Hematopoietic multipotent progenitor cell treated with erythropoietin and hydrocortisone succinate and interleukin-3 and kit ligand, for 15 days (in vitro differentiated cells): ENCODE measurements at places on chromosomes 7 and 10.

DNA sequence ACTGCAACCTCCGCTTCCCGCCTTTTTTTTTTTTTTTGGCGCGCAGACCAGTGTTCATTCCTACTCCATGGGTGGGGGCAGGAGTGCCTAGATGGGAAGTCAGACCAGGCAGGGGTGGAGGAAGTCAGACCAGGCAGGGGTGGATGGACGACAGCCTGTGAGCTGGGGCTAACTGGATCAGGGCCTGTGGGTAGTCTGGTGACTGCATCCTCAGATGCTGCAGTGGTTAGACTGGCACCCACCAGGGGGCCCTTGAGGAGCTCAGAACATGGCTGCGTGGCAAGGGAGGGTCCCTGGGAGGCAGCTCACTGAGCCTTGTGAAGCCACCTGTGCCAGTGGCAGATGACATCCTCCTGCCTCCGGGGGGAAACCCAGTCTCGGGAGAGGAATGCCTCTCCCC is 35.1 kb downstream of the RCC1L start:
- no peak for DNase-seq

DNA sequence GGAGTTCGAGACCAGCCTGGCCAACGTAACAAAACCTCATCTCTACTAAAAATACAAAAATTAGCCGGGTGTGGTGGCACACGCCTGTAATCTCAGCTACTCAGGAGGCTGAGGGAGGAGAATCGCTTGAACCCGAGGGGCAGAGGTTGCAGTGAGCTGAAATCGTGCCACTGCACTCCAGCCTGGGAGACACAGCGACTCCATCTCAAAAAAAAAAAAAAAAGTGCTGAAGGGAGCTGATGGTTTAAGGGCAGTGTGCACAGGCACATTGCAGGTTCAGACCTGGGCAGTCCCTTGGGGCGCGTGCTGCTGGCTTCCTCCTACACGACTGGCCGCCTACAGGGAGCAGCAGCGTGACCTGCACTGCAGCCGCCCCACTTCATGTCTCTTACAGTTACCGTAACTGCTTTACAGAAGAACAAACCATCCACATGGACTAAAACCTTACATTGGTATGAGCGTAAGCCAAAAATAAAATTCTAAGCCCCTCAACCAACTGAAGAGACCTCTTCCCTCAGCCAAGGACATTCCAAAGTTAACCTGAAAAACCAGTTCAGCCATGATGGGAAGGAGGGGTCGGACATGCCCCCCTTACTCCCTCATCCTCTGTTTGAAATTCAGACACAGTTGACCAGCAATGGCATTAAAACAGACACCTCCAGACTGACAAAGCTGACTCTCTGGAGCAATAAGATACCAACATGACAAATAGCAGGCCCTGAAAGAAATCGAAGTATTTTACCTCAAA is 262.2 kb downstream of the ZMYND11 start:
- DNase-seq: no peak

DNA sequence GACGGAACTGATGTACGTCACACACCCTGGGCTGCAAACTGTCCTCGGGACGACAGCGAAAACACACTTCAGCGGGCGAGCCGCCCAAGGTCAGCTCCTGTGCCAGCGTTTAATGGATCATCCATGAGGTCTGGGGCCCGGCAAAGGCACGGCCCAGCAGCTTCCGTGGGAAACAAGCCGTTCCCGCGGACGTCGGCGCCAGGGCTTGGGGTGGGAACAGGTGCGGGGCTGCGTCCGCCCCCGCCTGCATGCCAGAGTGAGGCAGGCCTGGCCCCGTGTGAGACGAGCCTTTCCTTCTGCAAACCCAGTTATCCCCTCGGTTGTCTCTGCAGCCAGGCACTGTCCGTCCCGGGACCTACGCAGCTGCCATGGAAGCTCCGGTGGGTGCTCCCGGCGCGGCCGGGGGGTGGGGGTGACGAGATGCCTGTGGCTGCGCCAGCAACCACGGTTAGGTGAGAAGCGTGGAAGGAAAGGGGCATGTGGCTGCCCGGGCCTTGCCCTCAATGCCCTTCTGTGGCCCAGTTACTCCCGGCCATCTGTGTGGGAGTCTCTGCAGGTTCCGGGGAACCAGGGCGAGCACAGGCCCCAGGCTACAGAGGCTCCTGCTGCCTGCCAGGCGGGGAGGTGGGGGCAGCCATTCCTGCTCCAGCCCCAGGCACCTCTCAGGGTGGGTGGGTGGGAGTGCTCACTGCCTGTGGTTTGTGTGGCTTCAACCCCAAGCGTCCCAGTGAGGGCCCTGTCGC is 42.2 kb upstream of the PDGFA start:
- DNase-seq: no peak

DNA sequence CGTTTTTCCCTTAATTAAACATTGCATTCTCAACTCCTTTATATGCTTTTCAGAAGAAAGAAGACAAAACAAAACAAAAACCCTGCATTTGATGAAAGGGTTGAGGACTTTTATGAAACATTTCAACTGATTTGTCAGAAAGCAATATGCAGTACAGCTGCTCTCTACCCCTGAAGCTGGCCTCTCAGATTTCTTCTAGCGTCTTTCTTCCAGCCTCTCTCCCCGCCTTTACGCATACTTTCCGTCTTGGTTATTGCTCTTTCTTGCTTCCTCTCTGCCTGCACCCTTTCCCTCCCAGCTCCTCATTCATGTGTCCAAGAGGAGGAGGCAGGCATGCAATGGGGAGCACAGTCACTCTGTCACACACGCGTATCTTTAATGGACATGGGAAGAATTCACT is 91.0 kb upstream of the COL1A2 start:
- no peak for DNase-seq

- DNase-seq: no peak
Measured at GRCh38 chr7:72190919-72191318, 221.2 kb downstream of the CALN1 start.

- no peak for DNase-seq
Measured at GRCh38 chr7:73397521-73398281, 35.9 kb upstream of the FZD9 start.

GRCh38 chr10:58932126-58932525 is 244.3 kb upstream of the PHYHIPL start:
- no peak for DNase-seq
